ENCODE measurements at places on chromosomes 4 and X. TPM values are rescaled to one million over a fixed set of nuclear protein-coding genes. Genes with fewer than 3 reads are reported as not detected.

Gene SHROOM4
- 19.3 TPM for total RNA-seq

Gene DCAF8L2
- not detected for total RNA-seq

Gene PPP1R2C
- not detected for total RNA-seq

- DNase-seq: no peak
These were observed 176.0 kb downstream of the TLL1 start for GRCh38 chr4:166049036-166049435.

DNA sequence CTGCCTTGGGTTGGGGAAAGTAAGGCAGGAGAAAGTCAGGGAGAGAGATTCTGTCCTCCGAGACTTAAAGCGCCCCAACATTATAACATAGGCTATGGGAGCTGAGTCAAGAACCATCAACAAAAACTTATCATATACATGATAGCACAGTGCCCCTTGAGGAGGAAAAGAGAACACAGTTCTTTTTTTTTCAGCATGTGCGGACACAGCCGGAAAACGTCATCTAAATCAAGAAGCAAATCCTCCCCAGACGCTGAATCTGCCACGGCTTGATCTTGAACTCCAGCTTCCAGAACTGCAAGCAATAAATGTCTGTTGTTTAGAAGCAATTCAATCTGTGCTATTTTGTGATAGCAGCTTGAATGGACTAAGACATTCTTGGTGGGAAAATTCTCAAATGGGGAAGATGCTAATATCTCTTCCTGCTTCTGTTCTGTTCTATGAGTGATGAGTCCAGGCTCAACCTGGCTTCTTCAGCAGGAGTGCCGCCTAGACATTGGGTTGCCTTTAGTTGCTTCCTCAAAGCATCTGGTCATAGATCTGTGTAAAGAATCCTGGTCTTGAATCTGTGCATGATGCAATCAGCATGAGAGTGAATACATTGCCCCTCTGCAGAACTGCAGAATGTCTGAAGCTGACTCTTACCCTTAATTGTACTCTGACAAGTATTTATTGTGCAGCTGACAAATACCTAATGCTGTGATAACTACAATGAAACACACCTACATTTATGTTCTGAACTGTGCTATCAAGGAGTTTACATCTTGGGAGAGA is 549.8 kb upstream of the PRKX start:
- DNase-seq: no peak

DNA sequence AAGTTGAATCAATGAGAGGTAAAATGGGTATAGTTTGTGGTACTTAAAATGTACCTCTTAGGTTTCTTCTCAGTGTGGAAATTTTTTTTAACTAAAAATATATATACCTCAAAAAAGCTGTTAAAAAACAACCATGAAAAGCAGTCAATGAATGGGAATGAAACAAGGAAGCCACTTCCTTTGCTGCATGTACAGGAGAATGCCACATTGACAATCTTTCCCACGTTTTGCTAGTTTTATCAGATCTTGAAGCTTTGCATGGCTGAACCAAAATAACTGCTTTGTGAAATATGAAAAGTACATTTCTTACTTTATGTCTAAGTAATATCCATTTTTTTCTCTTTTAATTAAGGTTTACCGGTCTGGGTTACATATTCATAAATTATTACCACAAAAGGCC is 71.8 kb downstream of the PRKG2 start:
- no peak for DNase-seq

- DNase-seq: no peak
These were observed 338.8 kb downstream of the UNC5C start for GRCh38 chr4:95209927-95210326.

GRCh38 chrX:24125028-24125612 is 24.4 kb upstream of the ZFX start:
- no peak for DNase-seq

DNA sequence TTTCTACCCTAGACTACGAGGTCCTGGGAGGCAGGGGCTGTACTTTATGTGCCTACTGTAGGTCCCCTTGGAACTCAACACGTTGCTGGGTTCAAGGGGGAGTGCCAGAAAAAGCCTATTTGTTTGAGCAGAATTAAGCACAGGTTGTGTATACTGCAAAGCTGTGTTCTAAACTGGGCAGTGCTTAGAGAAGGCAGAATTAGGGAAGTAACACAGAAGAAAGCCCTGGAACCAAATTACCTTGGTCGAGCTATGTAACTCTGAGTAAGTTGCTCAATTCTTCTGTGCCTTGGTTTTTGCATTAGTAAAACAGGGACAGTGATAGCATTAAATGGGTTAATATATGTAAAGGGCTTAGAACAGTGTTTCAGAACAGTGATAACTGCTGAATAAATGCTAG is 245.0 kb upstream of the SFRP2 start:
- DNase-seq: no peak
